ENCODE measurements at places on chromosomes 6 and 20.

DNA sequence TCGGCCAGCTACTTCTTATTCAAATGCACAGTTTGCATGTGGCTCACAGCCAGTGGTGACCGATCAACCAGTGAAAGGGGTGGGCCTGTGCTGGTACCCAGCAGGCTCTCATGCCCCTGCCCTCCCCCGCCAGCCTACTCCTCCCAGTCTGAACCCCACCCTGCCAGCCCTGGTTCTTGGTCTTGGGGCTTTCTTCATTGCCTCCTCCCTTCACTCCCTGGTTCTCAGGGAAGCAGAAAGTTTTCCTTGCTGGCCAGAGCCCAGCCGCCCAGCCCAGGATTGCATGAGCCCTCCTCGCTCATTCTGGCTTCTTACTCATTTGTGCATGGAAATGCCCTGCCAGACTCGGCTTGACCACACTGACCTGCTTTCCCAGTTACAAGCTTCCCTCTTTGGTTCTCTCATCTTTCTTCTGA lies 40.8 kb downstream of the KCNK17 start:
- DNase-seq, result no peak

GRCh38 chr6:95574811-95575210 lies 2.5 kb upstream of the MANEA start:
- no peak for DNase-seq

DNA sequence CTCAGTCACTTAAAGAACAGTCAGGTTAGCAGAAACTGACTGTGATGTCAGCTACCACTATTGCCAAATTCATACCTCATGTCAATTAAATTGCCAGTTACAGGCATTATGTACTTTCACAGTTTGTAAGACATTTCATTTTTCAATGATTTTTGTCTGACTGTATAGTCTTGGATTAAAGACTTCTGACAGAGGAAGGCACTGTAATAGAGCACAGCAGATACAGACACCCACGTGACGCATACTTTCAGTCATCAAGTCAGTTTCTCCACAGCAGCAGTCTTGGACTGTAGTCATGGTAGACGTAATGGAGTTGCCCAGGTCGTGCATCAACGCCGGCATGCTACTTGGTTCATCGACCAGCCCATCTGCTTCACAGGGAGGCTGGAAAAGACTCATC lies 29.5 kb upstream of the ELOVL5 start:
- no peak for DNase-seq

- DNase-seq, result no peak
Measured at GRCh38 chr6:106572436-106572835, 56.9 kb downstream of the RTN4IP1 start.

GRCh38 chr20:51447097-51447764 lies 95.3 kb downstream of the NFATC2 start:
- DNase-seq, result no peak

- DNase-seq, result peak; percentile 7
Measured at GRCh38 chr6:52285177-52286068, 881 bp upstream of the MCM3 start.

GRCh38 chr6:79993012-79993910 lies 11.2 kb upstream of the TTK start:
- no peak for DNase-seq
